ENCODE measurements at places on chromosomes 12 and 14. TPM values are rescaled to one million over a fixed set of nuclear protein-coding genes. Genes with fewer than 3 reads are reported as not detected.

- DNase-seq, result no peak
These were observed 28.4 kb upstream of the FAM181A start for GRCh38 chr14:93898731-93899130.

DNA sequence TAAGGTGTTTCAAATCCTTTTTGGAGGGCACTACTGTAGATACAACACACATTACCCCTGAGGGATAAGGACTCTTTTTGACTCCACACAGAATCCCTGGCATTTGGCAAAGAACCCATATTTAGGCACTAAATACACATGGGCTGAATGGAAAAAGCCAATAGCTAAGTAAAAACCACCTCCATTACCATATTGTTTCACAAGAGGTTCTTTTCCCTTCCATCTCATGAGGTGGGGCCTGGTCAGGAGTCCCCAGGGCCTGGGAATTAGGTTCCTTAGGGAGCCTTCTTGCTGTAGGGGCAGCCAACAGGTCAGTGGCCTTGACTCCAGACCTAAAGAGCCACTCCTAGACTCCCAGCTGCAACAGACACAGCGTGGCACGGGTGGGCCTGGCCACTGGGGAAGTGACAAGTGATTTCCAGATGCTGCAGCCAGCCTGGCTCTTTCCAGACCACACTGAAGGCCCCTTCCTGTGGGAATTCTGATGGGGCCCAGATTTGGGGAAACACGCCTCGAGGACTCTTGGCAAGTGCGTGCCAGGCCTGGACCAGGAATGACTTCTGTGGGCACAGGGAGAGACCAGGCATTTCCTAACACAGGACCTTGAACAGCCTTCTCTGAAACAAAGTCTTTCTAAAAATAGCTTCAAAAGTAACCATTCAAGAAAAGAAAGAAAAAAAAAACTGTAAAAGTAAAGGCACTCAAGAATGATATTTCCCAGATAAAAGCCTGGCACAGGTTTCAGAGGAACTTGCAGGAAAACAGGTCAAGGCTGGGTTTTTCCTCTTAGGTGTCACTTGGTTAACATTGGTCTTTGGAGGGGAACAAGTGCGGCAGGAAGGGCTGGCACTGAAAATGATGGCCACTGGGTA lies 18.1 kb downstream of the SSH1 start:
- DNase-seq, result no peak

DNA sequence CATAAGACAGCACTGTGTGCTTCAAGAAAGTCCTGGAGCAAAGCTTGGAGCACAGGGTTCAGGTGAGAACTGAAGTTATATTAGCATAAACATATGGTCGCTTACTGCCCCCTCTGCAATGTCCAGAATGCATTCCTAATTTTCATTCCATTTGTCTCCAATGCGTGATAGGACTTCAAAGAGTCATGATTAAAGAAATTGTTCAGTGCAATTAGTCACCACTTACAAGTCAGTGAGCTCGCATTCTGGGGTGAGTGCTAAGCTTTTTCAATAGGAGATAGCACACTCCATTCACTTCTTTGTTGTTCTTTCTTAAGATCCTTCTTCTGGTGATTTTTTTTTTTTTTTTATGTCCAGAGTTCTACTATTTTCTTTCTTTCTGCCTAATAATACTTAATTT lies 398.4 kb downstream of the SYT1 start:
- DNase-seq, result no peak

DNA sequence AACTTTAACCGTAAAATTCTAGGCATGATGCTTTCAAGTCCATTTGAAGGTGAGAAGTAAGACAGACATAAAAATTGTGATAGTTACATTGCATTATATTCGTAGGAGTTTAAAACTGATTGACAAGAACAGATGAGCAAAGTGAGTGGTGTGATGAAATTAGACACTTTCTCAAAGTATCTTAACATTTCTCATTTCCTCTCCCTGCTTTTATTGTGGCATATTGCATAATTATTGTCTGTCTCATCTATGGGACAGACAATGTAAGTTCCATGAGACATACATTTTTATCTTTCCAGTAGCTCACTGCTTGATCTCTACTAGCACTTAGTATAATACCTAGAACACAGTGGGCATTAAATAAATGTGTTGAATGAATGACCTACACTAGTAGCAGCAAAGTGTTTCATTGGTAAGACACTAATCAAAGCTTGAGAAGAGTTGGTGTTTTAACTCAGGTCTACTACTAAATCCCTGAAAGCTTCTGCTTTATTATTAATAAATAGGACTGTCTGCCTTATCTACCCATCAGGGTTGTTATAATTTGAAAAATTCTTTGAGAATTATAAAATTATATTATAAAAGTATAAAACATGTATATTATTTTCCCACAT lies 19.0 kb downstream of the A2M start:
- DNase-seq, result no peak

Gene PMCH
- total RNA-seq, result not detected

Gene CTSG
- 0.10 TPM for total RNA-seq

Gene BCL2L14
- 0.33 TPM for total RNA-seq

Measured in H7 (cell line).